ENCODE measurements at places on chromosomes 6 and 20. TPM values are rescaled to one million over a fixed set of nuclear protein-coding genes. Genes with fewer than 3 reads are reported as not detected.

Gene CAP2
- total RNA-seq, result 1.9 TPM

Gene KIZ
- total RNA-seq, result 27.1 TPM

Gene COL12A1
- total RNA-seq, result 1,804 TPM

Gene TAGAP
- total RNA-seq, result not detected

Gene EYS
- under 0.01 TPM for total RNA-seq

Gene COL20A1
- not detected for total RNA-seq

Data from hair follicle dermal papilla cell (primary cell).